ENCODE measurements at places on chromosomes 1 and 21.

- DNase-seq = no peak
Observed at GRCh38 chr1:207286786-207287468, 34.6 kb upstream of the CD55 start.

GRCh38 chr1:245718123-245718522, 563.3 kb downstream of the KIF26B start:
- no peak for DNase-seq

DNA sequence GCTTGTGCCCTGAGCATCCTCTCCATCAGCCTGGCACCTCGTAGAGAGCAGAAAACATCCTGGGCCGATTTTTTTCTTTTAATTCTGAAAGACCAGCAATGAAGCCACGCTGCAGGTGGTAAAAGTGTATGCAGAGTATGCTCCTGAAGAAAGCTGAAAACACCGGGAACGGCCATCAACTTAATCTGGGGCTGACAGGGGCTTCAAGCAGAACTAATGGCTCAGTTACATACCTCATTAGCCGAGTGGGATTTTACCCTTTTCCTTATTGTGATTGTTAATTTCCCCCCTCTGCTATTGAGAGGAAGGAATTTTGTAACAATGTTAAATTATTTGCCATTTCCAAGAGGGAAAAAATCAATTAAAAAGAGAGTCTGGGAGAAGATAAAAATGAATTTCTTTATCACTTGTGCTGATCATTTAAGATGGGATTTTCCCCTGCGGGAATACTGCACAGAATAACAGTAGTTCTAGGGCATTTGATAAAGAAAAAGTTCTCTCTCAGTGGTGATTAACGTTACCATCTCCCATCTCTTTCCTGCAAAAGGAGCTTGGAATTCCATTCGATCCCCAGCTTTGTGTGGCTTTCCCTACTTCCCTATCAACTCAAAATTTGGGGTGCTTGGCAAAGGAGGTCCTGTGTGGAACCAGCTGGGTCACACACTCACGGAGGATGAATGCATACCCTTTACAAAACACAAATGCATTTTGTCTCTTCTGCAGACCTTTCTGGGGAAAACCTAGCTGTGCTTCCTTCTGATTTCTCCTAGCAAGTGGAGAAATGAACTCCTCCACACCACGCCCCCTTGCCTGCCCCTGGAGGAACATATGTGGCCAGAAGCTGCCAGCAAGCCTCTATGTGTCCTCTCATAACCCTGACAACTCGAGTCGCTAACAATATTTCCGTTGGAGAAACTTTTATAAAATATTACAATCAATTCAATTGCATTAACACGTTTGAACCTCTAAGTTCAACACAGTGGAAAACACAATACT, 70.9 kb downstream of the RRAGC start:
- DNase-seq = no peak

DNA sequence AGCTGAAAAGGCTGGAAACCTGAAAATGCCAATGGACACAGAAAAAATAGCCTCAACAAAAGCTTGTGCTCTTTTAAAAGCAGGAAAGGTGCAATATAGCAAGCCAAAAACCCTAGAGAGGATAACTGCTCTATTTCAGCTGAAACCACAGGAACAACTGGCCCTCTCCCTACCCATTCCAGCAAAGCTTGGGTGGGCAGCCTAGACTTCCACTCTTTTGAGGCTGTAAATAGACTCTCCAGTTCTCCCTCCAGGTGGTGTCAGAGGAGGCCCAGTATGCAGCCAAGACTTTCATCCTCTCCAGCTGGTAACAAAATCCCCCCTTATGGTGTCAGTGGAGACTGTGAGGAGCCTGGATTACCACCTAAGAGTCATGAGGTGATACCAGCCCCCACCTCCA, 206.9 kb upstream of the PLD5 start:
- DNase-seq = no peak

DNA sequence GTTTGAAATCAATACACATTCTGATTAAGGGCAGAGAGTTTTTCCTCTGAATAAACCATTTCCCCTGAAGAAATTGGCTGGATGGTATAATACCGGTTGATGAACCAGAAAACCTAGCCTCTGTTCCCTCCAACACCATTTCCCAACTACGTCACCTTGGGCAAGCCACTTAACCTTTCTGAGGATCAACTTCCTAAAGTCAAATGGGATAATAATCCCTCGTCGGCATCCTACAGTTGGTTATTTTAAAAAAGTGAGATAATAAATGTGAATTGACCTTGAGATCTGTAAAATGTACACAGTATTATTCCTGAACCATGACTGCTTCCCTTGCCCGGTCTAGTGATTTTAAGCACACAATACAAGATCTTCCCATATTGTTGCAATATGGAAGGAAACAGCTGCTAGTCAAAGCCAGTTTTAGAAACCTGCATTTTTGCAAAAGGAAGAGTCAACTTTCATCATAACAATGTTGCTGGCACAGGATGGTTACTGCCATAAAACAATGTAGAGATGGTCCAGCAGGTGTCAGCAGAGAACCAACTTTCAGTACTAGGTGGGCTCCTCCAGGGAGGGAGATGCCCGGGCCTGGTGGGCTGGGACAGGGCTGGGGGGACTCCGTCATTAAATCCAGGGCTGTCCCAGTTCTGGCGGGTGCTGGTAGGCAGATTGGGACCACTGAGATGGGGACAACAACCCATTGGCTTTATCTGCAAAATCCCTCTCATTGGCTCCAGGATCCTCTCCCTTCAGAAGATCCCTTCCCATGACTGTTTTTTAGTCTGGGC, 5.2 kb upstream of the HLX start:
- no peak for DNase-seq

DNA sequence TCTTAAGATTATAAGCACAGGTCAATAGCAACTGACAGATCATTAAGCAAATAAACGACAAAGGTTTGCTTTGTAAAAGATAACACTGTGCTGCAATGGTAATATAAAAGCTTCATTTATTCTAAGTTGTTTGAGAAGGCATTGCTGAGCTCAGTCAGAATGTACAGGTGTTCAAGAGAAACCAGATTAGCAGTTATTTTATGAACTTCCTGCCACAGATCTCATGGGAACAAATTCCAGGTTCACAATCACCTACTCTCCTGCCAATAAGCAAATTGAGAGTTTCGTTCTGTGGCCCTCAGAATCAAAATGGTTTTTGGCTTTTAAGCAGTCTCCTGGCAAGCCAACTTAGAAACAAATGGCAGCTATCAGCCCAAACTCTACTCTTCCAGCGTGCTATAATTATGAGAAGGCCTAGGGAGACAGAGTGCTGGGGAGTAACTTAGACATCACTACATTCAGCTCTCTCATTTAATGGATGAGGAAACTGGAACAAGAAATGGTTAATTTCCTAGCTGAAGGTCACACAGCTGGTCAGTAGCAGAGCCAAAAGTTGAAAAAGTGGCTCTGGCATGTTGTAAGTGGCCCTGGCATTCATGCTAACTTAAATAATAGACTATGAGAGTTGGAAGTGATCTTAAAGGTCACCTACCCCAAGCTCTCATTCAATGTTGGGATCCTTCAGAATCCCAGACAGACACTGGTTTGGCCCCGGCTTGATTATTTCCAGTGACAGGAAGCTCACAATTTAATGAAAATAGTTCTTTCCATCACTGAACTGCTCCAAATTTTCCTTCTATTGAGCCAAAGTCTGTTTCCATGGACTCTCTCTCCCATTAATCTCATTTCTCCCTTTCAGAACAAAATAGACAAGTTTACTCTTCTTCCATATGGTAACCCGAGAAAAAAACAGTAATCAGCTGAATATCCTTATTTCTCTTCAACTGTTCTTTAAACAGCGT, 82.6 kb upstream of the EDEM3 start:
- DNase-seq = no peak

GRCh38 chr21:46627726-46628125, 7.7 kb upstream of the PRMT2 start:
- DNase-seq = no peak

DNA sequence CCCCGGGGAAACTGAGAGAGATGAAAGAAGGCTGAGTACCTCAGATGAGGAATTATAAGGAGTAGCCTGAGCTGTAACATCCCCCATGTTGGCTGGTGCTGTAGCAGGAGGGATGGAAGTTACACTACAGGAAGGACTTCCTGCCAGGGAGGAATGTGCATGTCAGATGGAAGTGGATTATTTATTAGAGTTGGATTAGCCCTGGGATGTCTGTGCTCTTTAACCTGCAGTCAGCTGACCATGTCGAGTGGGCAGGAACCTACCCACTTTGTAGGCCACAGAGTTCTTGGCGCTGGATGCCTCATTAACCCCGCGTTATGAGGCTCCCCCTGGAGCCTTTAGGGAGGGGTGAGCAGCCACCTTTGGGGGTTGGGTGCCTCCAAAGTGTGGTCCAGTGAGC, 757 bp upstream of the SEMA4A start:
- no peak for DNase-seq

GRCh38 chr1:157091186-157091585, 8.4 kb downstream of the ETV3L start:
- no peak for DNase-seq

- no peak for DNase-seq
Observed at GRCh38 chr1:117683571-117684285, 77.9 kb downstream of the TENT5C start.

GRCh38 chr1:230753586-230754251, 6.5 kb downstream of the CAPN9 start:
- DNase-seq = peak; percentile 18

- DNase-seq = no peak
Observed at GRCh38 chr1:41241749-41242341, at the start of gene SCMH1. Gene SCMH1, minus strand, starts transcription at chr1:41242306. Its CDS starts 56,173 bp downstream, at chr1:41186133.

GRCh38 chr1:31648641-31649357, 4.1 kb upstream of the PEF1 start:
- DNase-seq = no peak

- DNase-seq = no peak
Observed at GRCh38 chr1:54607821-54608565, 15.3 kb downstream of the FAM151A start.

DNA sequence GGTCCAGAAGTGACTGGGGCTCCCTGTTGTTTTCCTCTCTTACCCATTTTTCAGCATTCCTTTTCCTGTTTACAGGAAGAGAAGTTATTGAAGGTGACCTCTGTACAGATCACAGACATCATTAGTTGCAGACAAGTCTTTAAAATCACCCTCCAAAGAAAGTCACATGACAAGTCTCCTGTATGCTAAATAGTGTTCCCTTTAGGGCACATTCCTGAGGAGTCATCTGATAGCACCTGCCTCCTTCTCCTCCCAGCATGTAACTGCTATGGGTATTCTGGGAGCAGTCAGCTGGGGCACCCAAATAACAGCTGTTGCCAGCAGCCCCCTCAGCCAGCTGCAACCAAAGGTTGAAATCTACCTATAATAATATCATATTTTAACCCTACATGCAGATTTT, 200.6 kb downstream of the PTGER3 start:
- DNase-seq = no peak

- DNase-seq = no peak
Observed at GRCh38 chr1:114832057-114832456, 22.6 kb upstream of the SYCP1 start.

GRCh38 chr1:194374649-194375048, 1188.2 kb upstream of the B3GALT2 start:
- no peak for DNase-seq

- DNase-seq = no peak
Observed at GRCh38 chr21:44866780-44867179, 6.7 kb downstream of the PTTG1IP start.

DNA sequence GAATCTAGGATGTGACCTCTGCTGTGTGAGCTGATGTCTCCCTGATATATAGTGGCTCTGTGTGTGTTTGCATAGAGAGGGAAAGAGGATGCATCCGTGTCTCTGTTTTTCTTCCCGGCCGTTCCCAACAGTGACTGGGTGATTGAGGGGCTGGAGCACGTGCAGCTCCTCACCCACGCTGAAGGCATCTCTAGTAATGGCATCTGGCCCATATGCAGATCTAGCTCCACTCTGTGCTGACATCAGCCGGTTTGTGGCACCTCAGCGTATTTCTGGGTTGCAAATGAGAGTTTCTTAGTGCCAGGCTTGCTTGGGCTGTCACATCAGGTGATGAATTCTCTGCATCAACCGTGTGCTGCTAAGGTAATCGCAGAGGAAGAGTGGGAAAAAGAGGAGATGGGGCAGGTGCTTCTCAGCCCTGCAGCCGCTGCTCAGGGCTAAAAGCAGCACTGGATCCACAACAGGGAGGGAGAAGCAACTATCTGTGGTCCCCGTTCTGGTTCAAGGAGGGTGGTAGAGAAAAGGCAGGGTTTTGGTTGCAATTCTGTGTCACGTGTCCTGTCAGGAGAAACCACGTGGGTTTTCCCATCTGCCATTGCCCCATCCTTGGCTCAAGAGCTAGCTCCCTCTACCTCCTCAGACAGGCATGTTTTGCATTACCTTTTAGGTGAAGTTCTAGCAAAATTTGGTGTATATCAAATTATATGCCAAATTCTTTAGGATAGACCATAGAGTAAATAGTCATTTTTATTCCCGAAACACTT, 282.9 kb downstream of the PBX1 start:
- DNase-seq = no peak

- DNase-seq = no peak
Observed at GRCh38 chr1:178530502-178530901, 17.6 kb downstream of the TEX35 start.

- DNase-seq = no peak
Observed at GRCh38 chr21:45513003-45513717, 29.1 kb downstream of the SLC19A1 start.

GRCh38 chr1:89927049-89927448, 67.9 kb upstream of the ZNF326 start:
- no peak for DNase-seq

All from NCI-H187 treated with DMSO at 0.1 percent for 48 hours (cell line).